ENCODE measurements at places on chromosomes 5 and 9. TPM values are rescaled to one million over a fixed set of nuclear protein-coding genes. Genes with fewer than 3 reads are reported as not detected.

Gene MED10
- 34.0 TPM for total RNA-seq

DNA sequence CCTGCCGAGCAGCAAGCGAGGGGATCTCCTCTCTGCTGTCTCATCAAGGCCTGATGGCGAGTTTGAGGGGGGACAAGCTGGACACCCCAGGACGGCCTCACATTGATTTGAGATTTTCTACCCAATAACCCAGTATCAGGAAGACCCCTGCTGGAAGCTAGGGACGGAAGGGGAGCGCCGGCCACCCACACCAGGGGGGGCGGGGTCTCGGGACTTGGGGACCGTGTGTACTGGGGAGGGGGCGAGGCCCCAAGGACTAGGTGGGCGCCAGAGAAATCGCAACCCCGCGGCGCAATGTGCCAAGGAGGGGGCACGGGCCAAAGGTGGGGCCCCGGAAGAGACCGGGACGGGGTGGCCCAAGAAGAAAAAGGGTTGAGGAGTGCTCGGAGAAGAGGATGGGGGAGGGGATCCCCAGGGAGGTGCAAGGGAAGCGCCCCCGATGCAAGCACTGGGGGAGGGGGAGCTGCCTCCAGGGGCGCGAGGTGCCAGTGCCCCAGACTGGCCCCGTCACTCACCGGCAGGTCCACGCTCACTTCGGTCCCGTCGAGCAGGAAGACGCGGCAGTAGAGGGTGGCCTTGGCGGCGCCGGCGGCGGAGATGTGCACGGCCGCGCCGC, 1.1 kb downstream of the EPB41L4B start:
- DNase-seq = no peak

- no peak for DNase-seq
Observed at GRCh38 chr9:27755846-27756245, 182.6 kb upstream of the C9orf72 start.

GRCh38 chr9:17816431-17817027, 237.7 kb downstream of the SH3GL2 start:
- DNase-seq = no peak

- DNase-seq = no peak
Observed at GRCh38 chr5:64690104-64690416, 243 bp upstream of the SHISAL2B start.

Gene PDCD1LG2
- not detected for total RNA-seq

GRCh38 chr9:134301387-134302129, 24.7 kb upstream of the RXRA start:
- no peak for DNase-seq

Gene TMOD1
- total RNA-seq = 1.4 TPM

Gene SELENOP
- total RNA-seq = 1.6 TPM

Gene PCDHA6
- total RNA-seq = 0.31 TPM

Gene LCN10
- total RNA-seq = not detected

Gene RNF183
- not detected for total RNA-seq

Gene PLPP7
- 3.3 TPM for total RNA-seq

Gene PAXX
- 64.0 TPM for total RNA-seq

DNA sequence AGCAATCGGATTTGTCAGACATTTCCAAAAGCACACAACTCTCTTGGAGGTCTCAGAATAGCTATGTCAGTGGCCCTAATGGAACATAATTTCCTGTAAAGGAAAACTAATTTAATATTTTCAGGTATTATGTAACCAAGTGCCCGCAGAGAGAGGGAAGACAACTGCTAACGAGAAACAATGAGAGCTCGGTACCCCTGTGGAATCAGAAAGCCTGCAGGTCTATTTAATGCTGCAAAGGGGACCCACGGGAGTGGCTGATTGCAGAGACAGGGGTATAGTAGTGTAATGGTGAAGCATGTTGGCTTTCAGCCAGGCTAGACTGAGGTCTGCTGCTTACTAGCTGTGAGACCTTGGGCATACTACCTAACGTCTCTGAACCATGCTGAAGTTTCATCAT, 508.1 kb upstream of the BRINP1 start:
- DNase-seq = no peak

DNA sequence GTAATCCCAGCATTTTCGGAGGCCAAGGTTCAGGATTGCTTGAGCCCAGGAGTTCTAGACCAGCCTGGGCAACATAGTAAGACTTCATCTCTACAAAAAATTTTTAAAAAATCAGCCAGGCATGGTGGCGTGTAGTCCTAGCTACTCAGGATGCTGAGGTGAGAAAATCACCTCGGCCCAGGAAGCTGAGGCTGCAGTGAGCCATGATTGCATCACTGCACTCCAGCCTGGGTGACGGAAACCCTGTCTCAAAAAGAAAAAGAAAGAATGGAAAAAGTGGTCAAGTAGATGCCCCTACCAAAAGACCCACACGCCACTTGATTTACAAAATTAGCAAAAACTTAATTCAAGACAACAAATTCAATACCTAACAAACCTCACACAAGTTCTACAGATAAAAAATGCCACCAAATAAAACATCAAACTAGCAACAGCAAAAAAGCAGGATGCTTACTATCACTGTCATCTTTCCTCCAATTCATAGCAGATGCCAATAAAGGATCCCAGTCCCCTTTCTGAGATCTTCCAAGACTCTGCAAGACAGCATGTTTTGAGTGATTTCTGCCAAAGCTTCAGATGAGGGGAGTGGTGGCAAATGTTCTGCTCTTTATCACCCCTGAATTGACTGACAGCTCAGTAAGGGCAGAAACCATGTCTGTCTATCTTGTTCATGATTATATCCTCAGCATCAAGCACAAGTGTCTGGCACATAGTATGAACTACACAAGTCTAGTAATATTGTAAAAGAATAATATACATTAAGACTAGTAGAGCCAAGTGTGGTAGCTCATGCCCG, 34.2 kb upstream of the TESK1 start:
- DNase-seq = no peak

- DNase-seq = no peak
Observed at GRCh38 chr9:12464400-12464799, 228.8 kb upstream of the TYRP1 start.

DNA sequence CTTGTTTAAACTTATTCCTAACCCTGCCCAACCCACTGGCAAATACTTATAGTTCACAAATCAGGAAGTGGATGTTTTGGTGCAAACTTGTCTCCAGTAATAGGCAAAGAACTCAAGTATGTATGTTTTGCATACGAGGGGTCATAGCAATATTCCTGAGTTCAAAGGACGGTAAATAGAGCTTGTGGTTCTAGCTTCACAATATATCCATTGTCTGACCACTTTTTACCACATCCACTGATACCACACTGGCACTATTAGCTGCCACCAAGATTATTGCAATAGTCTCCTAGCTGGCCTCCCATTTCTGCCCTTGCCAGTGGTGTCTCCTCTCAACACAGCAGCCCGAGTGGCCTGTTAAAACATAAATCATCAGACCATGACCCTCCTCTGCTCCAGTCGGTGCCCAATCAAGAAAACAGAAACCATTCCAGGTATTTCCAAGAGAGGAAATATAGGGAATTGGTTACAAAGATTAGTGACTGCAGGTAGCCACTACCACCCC, 17.0 kb downstream of the GRXCR2 start:
- no peak for DNase-seq

DNA sequence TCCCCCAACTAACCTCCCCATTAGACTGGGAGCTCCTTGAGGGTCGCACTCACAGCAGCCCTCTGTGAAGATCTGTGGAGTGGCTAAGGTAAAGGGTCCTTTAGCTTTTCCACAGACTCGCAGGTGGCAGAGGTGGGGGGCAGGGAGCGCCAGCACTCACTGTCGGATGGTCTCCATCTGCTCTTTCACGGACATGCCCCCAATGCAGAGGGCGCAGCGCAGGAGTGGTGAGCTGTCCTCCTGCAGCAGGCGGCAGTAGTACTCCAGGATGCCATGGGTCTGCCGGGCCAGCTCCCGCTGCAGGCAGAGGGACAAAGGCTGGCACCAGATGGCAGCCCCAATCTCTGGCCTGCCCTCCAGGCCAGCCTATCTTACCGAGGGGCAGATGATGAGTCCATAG, 2.2 kb downstream of the DDX41 start:
- DNase-seq = no peak

Gene TAF11L5
- not detected for total RNA-seq

DNA sequence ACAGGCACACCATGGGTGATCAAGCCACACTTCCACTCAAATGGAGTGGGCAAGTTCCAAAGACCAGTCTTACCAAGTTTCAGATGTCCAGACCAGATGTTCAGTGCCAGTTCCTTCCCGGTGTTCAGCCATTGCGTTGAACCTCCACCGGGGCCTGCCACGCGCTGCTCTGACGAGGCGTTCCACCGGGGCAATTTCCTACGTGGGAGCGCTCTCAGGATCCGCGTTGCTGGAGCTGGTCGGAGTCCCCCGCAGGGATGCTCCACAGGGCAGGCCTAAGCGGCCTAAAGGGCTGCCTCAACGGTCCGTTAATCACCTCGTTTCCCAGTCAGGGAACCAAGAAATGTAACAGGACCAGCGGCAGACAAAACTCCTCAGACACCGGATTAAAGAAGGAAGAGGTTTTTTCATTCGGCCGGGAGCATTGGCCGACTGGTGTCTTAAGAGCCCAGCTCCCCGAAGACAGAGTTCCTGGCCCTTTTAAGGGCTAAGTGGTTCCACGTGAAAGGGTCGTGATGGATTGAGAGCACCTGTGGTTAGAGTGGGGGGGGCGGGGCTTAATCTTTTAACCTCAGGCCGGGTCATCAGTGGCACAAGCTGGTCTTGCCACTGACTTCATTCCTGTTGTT, 35.7 kb upstream of the PPP1R26 start:
- DNase-seq = no peak

Gene RORB
- 0.08 TPM for total RNA-seq

DNA sequence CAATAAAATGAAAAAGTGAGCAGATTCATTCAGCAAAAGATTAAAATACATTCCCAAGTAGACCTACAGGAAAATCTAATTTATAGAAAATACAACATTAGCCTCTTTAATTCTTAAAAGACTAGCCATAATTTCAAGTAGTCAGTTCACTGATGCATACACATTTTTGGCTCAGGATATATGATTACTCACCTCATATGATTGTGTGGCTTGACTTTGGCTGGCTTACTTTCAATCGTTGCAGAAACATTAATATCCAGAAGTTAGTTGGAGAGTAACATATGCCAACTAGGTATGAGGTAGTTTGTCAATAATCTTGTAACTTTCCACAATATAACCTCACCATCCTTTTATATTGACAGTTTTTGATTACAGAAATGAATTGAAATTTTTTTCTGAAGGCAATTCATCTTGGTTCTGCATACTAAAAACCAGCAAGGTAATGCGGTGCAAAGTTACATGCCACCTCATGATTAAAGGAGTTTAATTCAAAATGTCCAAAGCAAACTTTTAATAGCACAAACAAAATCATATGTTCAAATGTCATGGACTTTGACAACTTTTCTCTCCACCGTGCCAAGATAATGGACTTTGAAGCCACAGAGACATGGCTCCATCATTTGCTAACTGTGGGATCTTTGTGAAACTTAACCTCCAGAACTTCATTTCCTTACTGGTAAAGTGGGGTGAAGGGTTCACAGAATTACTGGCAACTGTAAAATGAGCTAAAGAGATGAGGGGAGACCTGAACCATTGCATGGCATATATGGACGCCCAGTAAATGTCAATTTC, 76.6 kb upstream of the PAM start:
- DNase-seq = no peak

- no peak for DNase-seq
Observed at GRCh38 chr5:21681911-21682310, 1171.2 kb downstream of the CDH12 start.

Gene GFM2
- total RNA-seq = 22.5 TPM

DNA sequence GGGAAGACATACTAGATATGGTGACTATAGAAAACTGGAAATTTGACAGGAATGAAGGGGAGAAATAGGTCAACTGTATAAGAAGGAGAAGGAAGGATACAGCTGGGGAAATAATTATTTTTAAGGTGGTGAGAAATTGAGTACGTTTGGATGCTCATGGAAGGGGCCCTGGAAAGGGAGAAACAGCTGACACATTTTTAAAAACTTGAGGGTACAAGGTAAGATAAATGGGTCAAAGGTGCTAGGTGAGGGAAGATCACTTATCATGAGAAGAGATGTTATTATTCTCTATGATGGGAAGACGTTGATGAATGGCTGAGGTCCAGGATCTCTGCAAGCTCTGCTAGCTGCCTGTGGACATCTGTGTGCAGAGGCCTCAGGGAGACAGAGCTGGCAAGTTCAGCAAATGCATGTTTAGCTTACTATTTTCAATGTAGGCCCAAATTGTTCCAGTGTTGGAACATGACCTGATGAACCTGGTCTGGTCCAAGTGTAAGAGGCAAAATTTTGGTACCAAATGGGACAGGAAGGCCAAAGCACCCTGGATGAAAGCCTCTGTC, 181.7 kb downstream of the MTRR start:
- no peak for DNase-seq

- DNase-seq = no peak
Observed at GRCh38 chr9:105252405-105252756, 7.9 kb downstream of the SLC44A1 start.

GRCh38 chr5:14006823-14007520, 62.5 kb upstream of the DNAH5 start:
- no peak for DNase-seq

Gene DHX29
- total RNA-seq = 30.1 TPM

DNA sequence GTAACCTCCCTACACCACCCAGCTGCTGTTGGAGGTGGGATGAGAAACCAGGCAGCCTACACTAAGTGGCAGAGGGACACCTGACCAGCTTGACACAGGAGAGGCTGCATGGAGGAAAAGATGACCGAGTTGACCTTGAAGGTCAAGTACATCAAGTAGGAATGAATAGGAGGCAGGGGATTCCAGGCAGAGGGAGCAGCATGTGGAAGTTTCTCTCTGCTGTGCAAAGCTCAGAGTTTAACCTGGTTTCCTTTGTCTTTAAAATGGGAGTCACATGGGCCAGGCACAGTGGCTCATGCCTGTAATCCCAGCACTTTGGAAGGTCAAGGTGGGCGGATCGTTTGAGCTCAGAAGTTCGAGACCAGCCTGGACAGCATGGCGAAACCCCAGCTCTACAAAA, 32.6 kb downstream of the SPRY4 start:
- no peak for DNase-seq

GRCh38 chr5:139262742-139263445, 30.6 kb upstream of the MATR3 start:
- peak; percentile 71 for DNase-seq

GRCh38 chr5:77230727-77231470, 20.4 kb downstream of the PDE8B start:
- DNase-seq = no peak

Gene ADAMTS16
- 0.54 TPM for total RNA-seq

Gene PCDHAC1
- total RNA-seq = 0.59 TPM

DNA sequence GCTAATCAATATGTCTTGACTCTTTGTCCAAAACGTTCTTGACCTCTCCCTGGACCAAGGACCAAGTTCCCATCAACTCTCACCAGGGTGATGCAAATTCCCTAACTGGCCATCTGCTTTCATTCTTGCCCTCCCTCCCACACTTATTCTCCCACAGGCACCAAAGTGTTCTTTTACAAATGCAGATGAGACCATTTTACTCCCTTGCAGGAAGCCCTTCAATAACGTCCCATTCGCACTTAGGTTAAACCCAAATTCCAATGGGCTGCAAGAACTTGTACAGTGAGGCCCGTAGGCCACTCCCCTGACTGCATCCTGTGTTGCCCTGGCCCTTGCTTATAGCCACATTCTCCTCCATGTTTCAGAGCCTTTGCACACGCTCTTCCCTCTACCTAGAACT, 7.3 kb downstream of the ARAP3 start:
- no peak for DNase-seq
